Activated CD8-positive, alpha-beta T cell treated with anti-CD3 and anti-CD28 coated beads, Interleukin-2, amount 10 ng/mL, durations not matched to agents 7 days and 5 days (primary cell): ENCODE measurements at places on chromosomes 16 and 17.

DNA sequence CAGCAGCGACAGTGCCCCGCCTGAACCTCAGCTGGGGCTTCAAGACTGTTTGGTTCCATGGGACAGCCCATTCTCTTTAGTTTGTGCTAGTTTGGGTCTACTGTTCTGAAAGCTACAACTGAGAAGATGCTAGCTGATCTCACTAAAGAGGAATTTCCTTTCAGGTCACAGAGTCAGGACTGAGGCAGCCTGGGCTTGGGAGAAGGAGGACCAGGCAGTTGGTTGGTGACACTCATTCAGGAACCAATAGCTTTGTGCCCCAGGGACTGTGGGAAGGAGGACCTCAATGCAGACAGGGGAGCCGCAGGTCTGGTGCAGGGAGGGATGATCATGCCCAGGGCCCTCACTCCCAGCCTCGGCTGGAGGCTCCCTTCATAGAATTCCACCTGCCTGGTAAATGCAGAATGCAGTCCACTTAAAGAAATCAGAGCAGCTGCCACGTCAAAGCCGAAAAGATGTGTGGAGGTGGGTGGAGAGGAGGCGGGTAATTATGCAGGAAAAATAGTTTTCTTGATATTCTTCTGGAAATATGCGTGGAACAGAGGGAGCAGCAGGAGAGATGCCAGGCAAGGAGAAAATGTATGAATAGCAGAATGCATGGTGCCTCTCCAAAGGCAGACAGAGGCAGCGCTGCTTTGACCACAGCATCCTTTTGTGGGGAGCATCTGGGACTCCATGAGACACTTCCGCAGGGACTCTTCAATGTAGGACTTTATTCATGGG lies 32.6 kb upstream of the ZFP90 start:
- DNase-seq, result no peak

- no peak for DNase-seq
Observed at GRCh38 chr17:17018612-17019429, 23.4 kb upstream of the MPRIP start.

DNA sequence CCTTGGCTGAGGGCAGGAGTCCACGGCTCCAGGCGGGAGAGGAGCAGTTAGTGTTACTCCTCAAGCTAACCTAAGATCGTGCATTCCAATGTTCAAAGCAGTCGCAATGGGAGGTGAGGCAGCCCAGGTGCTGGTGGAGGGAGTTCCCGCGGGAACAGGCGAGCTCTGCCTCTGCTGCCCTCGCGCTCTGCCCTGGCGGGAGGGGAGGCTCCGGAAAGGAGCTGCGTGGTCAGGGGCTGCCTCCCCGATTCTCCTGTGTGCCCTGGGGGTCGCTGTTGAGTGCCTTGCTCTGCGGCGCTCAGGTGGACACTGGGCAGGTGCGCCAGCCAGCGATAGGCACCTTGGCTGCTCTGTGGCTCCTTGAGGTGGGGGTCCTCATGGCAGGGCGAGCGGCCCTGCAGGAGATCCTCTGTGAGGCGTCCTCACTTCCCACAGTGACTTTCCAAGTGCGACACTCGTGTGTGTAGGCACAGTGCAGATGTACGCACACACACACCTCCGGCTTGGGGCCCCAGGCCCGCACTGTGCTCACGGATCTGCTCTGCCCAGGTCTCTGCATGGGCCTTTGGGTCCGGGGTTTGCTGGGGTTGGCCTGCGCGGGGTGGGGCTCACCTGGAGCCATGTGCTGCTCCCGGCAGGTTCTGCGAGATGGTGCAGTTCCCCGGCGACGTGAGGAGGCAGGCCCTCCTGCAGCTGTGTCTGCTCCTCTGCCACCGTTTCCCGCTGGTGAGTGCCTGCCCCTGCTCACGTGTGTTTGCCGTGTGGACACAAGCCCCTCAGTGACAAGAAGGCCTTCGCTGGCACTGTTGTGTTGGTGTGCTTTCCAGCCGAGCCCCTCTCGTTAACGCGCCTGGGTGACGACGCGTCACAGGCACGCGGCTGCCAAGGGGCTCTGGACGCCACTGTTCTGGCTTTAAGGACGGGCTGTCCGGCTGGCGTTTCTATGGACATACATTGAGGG lies 97.9 kb upstream of the ZNF750 start:
- no peak for DNase-seq

GRCh38 chr16:85253084-85253941 lies 141.0 kb upstream of the CIBAR2 start:
- DNase-seq, result peak; percentile 73

DNA sequence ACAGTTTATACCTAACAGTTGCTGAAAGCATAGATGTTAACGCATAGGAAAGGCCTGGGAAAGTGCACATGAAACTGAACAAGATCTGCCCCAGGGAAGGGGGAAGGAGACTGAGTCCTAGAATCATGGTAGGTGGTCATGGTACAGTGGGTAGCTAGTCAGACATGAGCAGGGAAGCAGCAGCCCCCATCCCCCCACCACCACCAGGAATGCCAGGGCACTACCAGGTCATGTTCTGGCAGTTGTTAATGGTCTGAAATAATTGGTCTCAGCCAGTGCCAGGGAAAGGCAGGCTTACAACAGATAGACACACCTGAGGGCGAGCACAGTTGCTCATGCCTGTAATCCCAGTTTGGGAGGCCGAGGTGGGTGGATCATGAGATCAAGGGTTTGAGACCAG lies 185.2 kb downstream of the CPPED1 start:
- no peak for DNase-seq

DNA sequence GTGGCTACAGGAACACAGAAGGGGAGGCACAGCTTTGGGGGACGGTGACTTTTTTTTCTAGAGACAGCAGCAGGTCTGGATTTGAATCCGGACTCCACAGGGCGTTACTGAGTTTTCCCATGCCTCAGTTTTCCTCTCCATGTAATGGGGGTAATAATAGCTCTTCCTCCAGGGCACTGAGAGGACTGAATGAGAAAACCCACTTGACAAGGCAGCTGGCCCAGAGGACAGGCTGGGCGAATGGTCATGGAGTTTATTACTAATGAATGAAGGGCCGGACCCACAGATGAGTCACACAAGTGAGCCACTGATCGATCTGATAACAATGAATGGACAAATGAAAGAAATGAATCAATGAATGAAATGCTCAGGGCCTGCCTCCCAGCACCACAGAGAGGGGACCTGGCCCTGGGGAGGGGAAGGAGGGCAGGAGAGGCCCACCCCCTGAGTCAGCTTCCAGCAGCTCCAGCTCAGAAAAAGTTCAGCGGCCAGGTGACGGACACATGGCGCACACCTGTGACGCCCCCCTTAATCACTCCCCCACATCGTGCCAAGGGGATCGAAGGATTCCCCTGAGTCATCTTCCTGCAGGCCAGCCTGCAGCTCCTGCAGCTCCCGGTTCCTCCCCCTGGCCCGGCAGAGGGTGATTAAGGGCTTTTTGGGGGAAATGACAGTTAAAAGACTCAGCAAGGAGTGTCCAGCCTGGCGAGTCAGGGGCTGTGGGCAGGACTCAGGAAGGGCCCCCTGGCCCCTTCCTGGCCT lies 54.3 kb downstream of the SOCS1 start:
- DNase-seq, result no peak

- DNase-seq, result no peak
Observed at GRCh38 chr16:72977127-72977526, 70.8 kb downstream of the ZFHX3 start.

DNA sequence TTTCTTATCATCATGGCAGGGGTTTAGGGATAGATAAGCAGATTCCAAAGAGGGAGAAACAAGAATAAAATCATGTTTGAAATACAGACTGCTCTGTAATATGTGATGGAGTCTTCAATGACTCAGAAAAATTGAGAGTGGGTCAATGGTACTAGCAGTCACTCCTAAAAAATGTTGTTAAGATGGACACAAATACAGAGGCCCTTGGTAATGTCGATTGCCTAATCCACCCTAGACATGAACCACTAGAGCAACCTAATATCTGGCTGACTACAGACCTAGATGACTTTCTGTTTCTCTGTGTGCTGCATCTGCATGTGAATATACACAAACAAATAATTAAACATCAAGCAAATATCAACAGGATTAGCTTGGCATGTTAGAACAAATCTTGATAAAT lies 135.8 kb downstream of the CDH8 start:
- DNase-seq, result no peak

DNA sequence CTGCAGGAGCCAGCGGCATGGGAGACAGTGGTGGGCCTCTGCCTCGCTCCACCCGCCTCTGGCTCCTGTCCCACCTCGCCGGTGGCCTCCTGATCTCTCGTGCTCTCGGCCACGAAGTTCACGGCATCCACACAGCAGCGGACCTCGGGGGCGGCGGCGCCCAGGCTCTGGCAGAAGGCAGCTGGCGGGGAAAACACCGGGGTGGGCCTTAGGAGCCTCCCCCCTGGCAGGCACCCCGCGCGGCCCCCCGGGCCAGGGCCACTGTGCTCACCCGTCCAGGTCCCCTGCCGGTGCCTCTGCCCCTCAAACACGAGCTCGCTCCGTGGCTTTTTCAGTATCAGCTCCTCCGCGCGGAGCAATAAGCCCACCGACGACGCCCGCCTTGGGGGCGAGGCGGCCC lies 409 bp upstream of the C17orf107 start:
- DNase-seq, result no peak

DNA sequence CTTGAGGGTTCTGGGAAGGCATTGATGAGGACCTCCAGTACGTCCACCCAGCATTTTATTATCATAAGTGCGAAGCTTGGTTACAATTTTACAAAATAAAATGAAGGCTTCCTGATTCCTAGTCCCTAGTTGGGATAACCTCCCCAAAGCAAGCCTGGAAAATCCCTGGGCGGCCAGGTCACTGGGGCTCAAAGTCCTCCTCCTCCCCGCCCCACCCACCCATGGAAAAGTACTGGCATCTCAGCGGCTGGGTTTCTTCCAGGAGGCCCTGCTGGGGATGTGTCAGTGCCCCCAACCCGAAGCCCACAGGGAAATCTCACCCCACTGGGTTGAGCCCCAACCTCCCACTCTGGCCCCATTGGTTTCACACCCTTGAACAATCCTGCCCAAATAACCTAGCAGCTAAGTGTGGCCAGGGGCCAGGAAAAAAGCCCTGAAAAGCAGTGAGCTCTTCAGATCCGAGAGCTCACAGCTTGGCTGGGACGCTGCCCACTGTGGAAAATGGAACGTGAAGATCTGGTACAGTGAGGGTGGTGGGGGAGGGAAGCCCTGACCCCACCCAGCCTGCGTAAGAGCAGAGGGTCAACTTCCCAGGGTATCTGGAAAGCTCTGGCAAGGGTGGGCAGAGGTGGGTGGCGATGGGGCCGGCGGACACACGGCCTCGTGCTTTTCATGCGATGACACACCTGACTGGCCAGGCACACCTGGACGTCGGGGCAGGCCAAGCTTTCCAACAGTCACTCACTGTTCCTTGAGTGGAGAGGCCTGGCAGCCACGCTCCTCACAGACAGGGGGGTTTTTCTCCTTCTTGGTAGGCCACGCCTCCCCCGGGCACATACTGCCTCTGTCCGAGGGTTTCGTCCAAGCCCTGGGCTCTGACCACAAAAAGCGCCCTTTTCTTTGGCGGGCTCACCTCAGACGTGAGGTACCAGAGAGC lies 324.5 kb downstream of the SOX9 start:
- no peak for DNase-seq

GRCh38 chr17:73100363-73100762 lies 7.9 kb upstream of the SLC39A11 start:
- DNase-seq, result no peak

DNA sequence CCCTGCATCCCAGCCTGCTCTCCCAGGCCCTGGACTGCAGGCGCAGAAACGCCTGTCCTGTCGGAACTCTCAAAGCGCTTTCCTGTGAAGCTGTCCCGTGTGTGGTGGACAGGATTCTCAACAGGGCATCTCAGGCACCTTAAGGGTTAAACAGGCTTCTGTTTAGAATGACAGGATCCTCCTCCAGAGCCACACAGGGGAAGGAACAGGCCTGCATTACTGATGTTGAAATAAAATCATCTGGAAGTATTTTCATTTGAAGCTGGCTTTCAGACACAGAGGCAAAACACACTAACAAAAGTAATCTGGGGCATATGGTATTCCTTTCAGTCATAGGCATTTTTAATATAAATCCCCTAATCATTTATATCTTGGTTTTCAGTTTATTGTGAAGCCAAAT lies 7.4 kb downstream of the HS3ST3A1 start:
- DNase-seq, result no peak

- DNase-seq, result no peak
Observed at GRCh38 chr17:49029801-49030200, 32.6 kb downstream of the IGF2BP1 start.

DNA sequence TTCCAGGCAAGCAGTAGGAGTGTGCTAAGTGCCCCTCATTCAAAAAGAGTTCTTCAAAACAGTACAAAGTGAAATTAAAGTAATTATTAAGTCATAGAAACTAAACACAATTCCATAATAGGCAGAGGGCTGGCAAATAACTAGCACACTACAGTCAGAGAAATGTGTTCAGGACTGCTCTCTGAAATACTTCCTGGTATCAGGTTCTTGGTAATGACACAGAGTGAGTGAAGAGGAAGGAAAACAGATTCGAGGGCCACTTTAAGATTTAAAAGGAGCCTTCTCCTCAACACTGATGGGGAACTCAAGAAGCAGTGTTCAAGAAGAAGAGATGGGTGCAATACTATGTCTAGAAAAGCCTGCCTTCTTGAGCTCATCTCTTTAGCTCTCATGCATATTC lies 139.2 kb downstream of the TOX3 start:
- no peak for DNase-seq
